ENCODE measurements at places on chromosomes 3 and 15.

- no peak for DNase-seq
Observed at GRCh38 chr3:142940000-142940399, 23.5 kb downstream of the PAQR9 start.

DNA sequence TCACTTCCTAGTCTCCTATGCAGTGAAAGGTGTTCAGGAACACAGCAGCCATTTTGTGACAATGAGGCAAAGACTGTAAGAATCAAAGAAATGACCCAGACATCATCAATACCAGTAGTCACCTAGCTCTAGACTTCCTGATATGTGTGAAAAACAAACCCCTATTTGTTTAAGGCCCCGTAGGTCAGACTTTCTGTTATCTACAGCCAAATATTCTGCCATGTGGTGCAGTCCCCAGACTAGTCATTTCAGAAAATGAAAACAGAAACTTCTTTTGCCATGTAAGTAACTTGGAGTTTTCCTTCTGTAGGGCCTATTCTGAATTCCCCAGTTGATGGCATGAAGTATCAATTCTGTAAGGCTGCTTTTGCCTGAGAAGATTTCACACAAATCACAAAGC, 181.7 kb upstream of the SNTN start:
- DNase-seq: no peak

- no peak for DNase-seq
Observed at GRCh38 chr3:66073464-66074141, 34.9 kb upstream of the MAGI1 start.

DNA sequence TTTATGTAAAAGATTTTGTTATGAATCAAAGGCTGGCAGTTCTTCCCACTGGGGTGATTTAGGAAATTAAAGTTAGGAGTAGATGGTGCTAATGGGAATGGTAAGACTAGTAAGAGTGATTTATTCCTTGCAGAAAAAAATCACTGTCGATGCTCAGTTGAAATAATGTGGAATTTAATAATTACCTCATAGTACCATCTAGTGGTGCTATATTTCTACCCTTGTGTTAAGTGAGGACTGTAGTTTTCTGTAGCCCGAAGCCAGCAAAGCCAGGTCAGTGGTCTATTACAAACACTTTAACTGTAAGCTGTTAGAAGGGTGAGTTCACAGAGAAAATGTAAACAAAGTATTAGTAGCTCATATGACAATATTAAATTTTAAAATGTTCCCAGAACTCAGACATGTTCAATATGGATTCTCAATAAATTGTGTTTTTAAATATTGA, 39.5 kb upstream of the GOLGA8J start:
- no peak for DNase-seq

GRCh38 chr3:127702151-127702578, 29.4 kb downstream of the ABTB1 start:
- DNase-seq: no peak

DNA sequence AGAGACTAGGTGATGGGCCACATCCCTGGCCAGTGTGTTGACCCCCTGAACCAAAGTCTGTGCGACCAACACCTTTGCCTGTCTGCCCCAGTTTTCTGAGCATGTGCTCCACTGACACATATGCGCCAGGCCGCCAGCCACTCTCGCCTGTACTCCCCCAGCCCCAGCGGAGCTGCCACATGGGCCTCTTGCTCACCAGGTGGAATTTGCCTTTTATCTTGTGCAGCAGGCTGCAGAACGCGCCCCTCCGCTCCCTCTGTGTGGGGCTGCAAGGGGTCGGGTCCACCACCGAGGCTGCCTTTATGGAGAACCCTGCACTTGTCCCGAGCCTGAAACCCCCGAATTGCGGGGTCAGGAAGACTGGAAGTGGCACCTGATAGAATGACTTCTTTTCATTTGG, 405.7 kb upstream of the NPAP1 start:
- DNase-seq: no peak

GRCh38 chr15:96222981-96223380, 107.5 kb upstream of the NR2F2 start:
- DNase-seq: no peak

GRCh38 chr3:130853581-130853980, 40.3 kb upstream of the ATP2C1 start:
- no peak for DNase-seq

- DNase-seq: no peak
Observed at GRCh38 chr15:70192490-70192889, 94.8 kb upstream of the TLE3 start.

- no peak for DNase-seq
Observed at GRCh38 chr15:36914466-36914865, 185.9 kb downstream of the MEIS2 start.

DNA sequence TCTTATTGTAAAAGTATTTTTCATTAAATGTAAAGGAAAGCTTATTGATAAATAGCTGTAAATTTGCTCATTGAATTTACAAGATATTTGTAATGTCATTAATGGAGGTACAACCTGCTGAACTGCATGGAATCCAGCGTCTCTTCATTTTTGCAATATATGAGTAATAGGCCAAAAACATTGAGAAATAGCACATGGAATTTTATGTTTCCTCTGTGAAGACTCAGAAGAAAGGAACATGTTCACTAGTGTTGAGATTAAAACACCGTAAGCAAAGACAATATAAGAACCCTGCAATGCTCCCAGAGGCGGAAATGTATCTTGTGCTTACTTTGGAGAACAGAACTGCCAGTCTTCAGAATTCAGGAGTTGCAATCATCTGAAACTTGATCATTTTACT, 167.6 kb downstream of the ALDH1A2 start:
- no peak for DNase-seq

All from activated naive CD4-positive, alpha-beta T cell treated with Interleukin-2 at 50 U/mL for 16 hours (primary cell).